Psoas muscle (tissue), 8 donors: ENCODE measurements at places on chromosomes 13 and 19. TPM values are rescaled to one million over a fixed set of nuclear protein-coding genes. Genes with fewer than 3 reads are reported as not detected.

GRCh38 chr19:13861392-13861713, 15.6 kb upstream of the NANOS3 start:
- no peak for DNase-seq

DNA sequence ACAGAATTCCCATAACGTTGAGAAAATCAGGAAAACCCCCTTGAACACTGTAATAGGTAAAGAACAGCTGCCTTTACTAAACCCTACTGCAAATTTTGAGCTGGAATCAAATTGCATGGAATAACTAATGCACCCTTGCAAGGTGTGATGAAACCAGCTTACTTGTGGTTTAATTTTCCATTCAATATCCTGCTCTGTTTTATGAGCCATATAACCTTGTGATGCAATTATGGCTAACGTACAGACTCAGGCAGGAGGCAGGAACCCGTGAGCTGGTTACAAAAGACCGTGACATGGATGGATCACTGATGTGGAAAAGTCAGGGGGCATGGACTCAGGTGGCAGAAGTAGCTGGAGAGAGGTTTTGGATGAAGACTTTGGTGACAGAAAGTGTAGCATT, 438.6 kb downstream of the COG6 start:
- DNase-seq = no peak

GRCh38 chr19:40521276-40521675, 54.5 kb downstream of the SPTBN4 start:
- no peak for DNase-seq

DNA sequence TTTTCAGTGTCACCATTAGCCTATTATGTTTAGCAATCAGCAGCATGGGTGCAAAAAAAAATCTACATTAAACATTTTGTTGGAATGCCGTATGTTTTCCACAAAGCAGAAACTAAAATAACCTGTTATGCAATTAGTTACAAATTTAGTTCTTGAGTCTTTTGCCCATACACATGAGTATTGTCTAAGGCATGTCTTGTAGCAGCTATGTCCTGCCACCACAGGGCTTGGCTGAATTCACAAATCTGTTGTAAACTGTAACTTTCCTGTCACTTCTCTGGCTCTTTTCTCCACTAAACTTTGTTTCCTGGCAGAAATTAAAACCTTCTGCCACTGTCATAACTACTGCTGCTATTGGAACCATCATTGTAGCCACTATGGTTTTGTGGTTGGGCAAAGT, 277.9 kb upstream of the SPRY2 start:
- no peak for DNase-seq

DNA sequence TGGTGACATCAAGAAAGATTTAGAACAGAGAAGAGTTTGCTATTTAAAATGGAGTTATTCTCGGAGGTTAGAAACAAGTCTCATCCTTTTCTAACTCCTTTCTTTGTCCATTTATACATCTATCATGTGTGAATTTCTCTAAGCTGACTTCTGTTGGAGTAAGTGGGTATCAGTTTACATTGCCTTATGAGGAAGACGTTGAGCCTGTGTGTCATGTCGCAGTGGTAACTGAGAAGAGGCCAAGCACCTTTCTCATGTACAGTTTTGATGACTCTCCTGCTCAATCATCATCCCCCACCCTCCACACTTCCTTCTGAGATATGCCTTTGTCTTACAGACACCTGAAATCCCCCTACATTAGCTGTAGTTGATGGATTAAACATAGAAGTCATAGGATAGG, 624.8 kb downstream of the LIG4 start:
- no peak for DNase-seq

DNA sequence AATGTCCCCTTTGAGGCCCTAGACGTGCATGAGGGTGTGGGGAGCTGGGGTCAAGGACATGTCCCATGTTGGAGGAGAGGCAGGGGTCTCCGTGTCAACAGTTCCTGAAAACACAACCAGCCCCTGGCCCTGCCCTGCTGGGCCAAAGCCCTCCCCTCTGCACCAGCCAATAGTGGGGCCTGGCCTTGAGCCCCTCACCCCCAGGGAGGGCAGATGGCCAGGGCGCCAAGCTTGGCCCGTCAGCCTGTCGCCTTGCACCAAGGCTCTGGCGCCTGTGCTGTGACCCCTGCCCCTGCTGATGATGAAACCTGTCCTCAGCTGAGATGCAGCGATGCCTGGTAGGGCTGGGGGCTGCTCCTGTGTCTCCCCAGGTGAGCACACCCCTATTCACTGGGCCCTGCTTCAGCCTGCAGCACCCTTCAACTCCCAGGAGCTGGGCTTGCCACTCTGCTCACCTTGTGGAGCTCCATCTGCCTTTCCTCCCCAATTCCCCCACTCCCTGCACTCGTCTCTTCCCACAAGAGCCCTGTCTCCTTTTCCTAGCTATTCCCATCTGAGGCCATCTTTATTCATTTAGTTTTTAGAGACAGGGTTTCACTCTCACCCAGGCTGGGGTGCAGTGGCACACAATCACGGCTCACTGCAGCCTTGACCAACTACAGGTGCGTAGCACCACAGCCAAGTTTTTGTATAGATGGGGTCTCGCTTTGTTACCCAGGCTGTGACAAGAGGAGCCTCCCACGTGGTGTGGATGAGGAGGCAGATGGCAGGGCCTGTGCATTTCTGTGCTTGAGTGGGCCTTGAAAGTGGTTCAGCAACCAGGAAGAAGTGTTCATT, 2.1 kb upstream of the HAMP start:
- DNase-seq = no peak

Gene FPR2
- total RNA-seq = 0.63 TPM

DNA sequence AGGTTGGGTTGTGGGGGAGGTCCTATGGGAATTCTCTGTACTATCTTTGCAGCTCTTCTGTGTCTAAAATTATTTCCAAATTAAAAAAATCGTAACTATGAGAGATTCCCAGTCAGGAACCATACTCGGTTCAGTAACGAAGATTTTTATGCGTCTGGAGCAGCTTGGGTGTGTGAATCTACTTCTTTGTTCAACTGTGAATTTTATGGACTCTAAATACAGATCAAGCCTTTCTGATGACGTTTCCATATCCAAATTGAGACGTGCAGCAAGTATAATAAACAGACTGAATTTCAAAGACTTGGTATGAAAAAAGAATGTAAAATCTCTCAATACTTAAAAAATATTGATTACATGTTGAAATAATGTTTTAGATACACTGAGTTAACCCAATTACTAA, 30.9 kb downstream of the MLLT1 start:
- no peak for DNase-seq

Gene LRRC4B
- 0.19 TPM for total RNA-seq

- no peak for DNase-seq
Measured at GRCh38 chr19:29323440-29324290, 110.7 kb upstream of the UQCRFS1 start.

DNA sequence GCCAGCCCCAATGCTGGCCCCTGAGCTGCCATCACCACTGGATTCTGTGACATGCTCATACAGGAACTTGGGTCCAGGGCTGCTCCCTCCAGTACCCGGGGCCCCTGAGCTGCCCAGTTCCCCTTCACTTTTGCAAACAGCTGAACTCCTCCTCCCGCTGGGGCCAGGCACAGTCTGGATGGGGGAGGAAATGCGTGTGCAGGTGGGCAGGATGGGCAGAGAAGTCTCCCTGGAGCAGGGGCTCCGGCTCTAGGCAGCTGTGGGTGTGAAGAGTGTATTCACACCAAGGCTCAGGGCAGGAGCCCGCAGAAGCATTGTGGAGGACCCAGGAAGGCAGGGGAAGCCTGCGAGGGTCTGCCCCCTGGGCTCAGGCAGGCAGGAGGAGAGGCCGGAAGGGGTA, 12.4 kb downstream of the POP4 start:
- no peak for DNase-seq

- DNase-seq = no peak
Measured at GRCh38 chr19:55322204-55322885, 2.8 kb downstream of the TMEM150B start.

Gene IFNL4
- not detected for total RNA-seq

DNA sequence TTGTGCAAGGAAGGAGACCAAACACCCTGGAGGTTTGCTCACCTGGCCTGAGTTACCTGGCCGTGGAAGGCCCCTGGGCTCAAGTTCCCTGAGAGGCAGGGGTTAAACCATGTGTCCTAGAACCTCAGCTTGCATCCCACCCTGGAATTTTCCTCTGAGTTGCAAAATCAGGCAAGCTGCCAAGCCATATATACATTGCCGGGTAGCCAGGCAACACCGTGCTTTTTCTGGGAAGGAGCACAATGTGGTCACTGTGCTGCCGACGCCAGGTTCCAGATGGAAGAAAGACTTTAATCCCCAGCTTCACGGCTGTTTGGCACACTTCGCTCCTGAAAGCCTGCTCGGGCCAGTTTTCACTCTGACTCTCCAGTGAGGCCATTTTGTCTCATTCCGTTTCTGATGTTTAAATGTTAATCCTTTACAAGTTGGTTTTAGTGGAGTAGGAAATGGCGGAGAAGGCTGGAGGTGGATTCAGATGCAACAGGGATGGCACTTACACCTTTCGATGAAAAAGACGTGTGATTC, 60.1 kb upstream of the PEG3 start:
- DNase-seq = no peak

- DNase-seq = no peak
Measured at GRCh38 chr13:102771298-102772041, 2.1 kb downstream of the TEX30 start.

DNA sequence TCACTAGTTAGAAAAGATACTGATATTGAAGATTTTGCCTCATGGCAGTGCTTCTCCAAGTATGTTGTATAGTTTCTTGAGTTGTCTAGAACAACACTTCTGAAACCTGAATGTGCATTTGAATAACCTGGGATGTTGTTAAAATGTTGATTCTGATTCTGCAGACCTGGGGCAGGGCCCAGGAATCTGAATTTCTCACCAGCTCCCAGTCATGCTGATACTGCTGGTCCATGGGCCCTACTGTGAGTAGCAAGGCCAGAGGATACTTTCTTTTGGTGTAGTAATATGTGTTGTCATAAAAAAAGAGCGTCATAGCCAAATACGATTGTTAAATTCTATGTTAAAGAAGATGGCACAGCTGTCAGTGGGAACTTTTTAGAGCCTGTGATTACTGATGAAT, 41.6 kb upstream of the C1QTNF9 start:
- DNase-seq = no peak
